Endothelial cell (in vitro differentiated cells): ENCODE measurements at places on chromosomes 2 and 18. TPM values are rescaled to one million over a fixed set of nuclear protein-coding genes. Genes with fewer than 3 reads are reported as not detected.
A peak's percentile ranks its signal among the peaks of the same experiment; 100 is the strongest.

- DNase-seq = no peak
Observed at GRCh38 chr2:215753808-215754207, 259.5 kb downstream of the MREG start.

DNA sequence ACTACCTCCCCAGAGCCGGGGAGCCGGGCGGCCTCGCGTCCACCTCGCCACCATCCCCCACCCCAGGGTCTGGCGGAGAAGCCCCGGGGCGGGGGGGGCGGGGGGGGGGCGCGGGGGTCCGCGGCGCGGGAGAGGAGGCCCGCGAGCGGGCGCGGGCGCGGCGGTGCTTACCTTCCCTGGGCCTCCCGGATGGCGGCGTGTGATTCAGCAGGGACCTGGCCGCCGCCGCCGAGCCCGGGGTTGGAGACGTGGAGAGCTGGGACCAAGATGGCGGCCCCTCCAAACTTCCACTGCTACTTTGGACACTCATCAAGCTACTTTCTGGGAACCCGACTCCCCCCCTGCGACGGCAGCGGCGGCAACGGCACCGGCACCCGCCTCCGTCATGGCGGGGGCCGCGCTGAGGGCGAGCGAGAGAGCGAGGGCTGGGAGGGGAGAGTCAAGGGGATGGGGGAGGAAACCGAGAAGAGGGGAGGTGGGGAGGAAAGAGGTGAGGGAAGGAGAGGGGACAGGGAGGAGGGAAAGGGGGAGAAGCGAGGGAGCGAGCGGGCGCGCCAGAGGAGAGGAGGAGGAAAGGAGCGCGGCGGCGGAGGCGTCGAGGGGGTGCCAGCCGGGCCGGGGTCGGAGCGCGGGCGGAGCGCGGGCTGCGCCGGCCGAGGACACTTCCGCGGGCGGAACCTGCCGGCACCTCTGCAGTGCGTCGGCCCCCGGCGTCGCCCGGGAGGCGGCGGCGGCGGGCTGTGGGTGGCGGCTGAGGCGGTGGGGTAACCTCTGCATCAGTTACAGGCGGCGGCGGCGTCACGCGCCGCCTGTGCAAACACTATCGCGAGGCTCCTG lies at the start of gene TLK1:
TLK1 (minus strand) TSS at position 775 of the 837 bp plus-strand sequence; CDS start at position 310, 465 bp downstream.
- peak; percentile 72 for DNase-seq

GRCh38 chr2:44560352-44560751 lies 198.6 kb downstream of the CAMKMT start:
- DNase-seq = no peak

DNA sequence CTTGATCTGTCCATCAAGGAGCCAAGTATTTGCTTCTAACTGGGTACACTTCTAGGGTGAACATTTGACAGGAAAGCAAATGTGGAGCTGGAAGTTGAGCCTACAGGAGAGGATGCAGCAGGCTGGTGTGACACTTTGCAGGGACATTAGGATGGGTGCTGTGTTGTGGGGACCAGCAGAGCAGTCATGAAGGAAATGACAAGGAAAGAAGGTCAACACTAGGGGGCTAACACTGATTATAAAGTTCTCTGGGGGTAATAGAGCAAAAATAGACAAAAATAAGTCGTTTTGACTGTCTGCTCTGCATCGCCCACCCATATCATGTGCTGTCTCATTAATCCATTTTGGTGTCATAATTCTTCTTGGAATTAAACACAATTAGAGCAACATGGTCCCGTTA lies 652.4 kb downstream of the STK39 start:
- no peak for DNase-seq

- DNase-seq = no peak
Observed at GRCh38 chr2:106057206-106057605, 136.9 kb downstream of the UXS1 start.

SCN2A gene
- total RNA-seq = 1.5 TPM

TXNDC2 gene
- not detected for total RNA-seq

CYS1 gene
- total RNA-seq = 7.3 TPM

DNA sequence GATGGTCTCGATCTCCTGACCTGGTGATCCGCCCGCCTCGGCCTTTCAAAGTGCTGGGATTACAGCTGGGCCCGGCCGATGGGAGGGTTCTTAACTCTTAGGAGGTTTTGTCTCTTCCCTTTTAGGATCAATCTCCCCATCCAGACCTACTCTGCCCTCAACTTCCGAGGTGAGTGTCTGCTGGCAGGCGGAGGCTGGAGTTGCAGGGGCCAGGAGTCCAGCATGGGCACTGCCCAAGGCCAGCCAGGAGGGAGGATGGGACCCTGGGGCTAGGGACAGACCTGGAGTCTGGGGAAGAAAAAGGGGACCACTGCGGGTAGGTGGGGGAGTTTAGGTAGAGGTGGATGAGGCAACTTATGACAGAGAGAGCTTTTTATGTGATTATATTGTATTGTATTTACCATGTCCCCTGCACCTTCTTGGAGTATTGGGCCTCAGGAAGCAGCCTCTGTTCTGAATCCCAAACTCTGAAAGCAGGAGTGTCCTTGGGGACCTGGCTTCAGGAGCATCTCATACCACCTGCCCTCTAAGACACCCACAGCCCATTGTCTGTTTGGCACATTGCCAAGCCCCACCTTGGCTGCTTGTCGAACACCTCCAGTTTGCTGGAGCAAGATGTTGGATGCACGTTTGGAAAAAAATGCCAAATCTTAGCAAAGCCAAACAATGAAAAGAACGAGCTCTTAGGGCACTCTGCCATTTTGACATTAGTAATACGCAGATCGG lies 5.6 kb downstream of the DES start:
- no peak for DNase-seq

GRCh38 chr2:3633982-3634595 lies 23.9 kb upstream of the ALLC start:
- no peak for DNase-seq

GRCh38 chr2:216909541-216910210 lies 49.8 kb upstream of the TNP1 start:
- no peak for DNase-seq
